Left forelimb (tissue), 1 donor: ENCODE measurements at places on chromosomes 13 and 19.

GRCh38 chr19:12453495-12453894 is 12.7 kb upstream of the ZNF443 start:
- no peak for DNase-seq

GRCh38 chr13:59914556-59914955 is 249.2 kb downstream of the DIAPH3 start:
- DNase-seq, result no peak

DNA sequence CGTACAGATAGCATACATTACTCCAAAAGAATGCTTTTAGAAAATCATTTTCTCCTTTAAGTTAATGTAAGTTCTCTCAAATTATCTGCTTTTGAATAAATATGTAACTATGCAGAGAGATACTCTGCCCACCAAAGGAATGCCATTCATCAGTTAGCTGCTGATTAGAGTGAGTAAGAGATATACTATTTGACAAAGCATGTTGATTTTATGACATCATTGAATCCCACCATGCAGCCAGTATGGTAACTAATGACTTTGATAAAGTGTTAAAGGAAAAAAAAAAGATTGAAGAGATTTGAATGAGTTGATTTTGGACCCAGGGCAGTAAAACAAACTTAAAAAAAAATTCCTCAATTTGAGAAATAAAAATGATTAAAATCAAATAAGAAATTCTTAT is 521.5 kb downstream of the SLITRK6 start:
- no peak for DNase-seq

DNA sequence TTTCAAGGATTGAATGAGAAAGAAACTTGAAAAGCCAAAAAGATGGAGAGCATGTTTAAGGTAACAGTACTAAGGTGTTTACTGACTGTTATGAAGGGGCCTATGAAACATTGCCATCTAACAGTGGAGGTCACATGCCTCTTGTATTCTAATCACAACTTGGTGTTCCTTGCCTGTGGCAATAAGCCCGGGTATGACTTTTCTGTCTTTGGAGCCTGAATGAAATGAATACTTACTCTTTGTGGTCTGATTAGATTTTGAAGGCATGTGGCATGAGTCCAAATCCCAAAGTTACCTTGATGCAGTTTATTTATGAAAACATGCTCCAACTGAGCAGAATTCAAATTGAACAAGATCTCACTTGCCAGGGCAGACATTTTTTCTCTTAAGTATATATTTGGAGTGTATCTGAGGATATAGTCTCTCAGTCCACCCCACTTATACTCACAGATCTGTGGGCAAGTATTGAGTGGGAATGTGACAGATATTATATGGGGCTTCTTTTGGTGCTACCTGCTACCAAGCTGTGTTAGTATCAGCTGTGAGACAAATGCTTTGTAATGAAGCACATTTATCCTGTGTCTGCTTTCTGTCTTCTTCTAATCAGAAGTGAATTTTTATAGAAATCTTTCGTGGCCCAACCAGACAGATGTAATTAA is 67.5 kb downstream of the B3GLCT start:
- no peak for DNase-seq
